CD4-positive, alpha-beta T cell treated with Interleukin-2 at 100 ng/mL for 4 hours (primary cell): ENCODE measurements at places on chromosomes 6 and 20.

- DNase-seq, result no peak
Measured at GRCh38 chr6:42520786-42521607, 42.8 kb upstream of the UBR2 start.

GRCh38 chr20:18005170-18005989, 36.6 kb downstream of the MGME1 start:
- DNase-seq, result no peak

GRCh38 chr6:85460921-85461797, 11.3 kb downstream of the NT5E start:
- DNase-seq, result peak; percentile 42

- no peak for DNase-seq
Measured at GRCh38 chr20:62539198-62540045, 63.6 kb upstream of the GATA5 start.

GRCh38 chr6:108163267-108163643, 2.6 kb upstream of the NR2E1 start:
- DNase-seq, result no peak

GRCh38 chr6:100101644-100102043, 107.6 kb upstream of the MCHR2 start:
- DNase-seq, result no peak
